Lung (tissue), 17 donors: ENCODE measurements at places on chromosomes 1 and 21. TPM values are rescaled to one million over a fixed set of nuclear protein-coding genes. Genes with fewer than 3 reads are reported as not detected.

UBE4B gene
- 51.0 TPM for total RNA-seq

- no peak for DNase-seq
These were observed 45.9 kb downstream of the TCP10L start for GRCh38 chr21:32539378-32539777.

CYP4A22 gene
- total RNA-seq, result 0.14 TPM

GRCh38 chr1:29991025-29991424 is 732.4 kb downstream of the MATN1 start:
- peak; percentile 21 for DNase-seq

DNA sequence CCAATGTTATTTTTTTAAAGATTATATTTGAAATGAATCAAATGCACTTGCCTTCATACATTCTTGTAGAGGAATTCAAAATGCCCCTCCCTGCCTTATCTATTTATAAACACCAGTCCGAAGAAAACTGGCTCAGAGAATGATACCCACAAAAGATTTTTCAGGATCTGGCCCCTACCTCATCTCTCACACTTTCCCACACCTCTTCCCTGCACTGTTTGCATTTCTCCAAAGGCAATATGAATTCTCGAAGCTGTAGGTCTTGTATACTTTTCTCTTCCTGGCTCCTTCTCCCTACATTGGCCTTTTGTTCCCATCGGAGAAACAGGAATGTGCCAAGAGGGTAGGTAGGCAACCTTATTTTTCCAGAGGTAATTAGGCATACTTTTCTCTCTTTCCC is 12.0 kb upstream of the CCDC190 start:
- DNase-seq, result no peak

OR2T2 gene
- not detected for total RNA-seq

GRCh38 chr1:66681686-66682085 is 70.6 kb upstream of the DYNLT5 start:
- DNase-seq, result no peak

- no peak for DNase-seq
These were observed 269.7 kb downstream of the LMO4 start for GRCh38 chr1:87598429-87598828.

DNA sequence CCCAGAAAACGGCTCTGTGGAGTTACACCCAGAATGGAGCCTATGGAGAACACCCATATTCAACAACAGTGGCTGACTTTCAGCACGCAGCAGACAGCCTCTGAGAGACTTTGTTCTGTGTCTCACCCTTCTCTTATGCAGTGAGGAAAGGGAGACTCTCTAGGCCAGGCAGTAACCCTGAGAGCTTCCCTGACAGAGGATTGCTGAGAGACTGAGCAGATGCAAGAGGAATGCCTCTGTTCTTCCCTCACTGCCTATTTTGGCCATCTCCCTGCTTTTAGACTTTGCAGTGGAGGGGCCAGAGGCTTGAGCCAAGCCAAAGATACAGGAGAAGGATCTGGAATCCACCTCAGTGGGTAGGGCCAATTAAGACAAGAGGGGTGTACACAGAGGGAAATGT is 41.8 kb upstream of the SLC16A1 start:
- no peak for DNase-seq

CNKSR1 gene
- 34.7 TPM for total RNA-seq

GRCh38 chr1:206684478-206685333 is at the start of gene MAPKAPK2:
TSS of gene MAPKAPK2 (plus strand) at chr1:206684905. CDS start at chr1:206685230, 325 bp downstream.
- peak; percentile 80 for DNase-seq

GRCh38 chr1:90704817-90705216 is 12.3 kb downstream of the BARHL2 start:
- DNase-seq, result no peak

CFAP141 gene
- total RNA-seq, result 5.4 TPM

DNA sequence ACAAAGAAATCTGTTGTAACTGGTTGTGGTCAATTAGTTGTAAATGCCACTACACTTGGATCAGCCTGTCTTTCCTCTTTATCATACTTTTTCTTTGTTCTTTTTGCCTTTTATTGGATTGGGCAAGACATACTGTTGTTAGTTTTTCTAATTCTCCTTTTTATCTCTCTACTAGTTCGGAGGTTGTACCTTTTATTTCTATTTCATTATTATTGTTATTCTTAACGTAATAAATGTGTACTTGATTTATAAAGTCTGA is 59.2 kb downstream of the IVNS1ABP start:
- no peak for DNase-seq

DNA sequence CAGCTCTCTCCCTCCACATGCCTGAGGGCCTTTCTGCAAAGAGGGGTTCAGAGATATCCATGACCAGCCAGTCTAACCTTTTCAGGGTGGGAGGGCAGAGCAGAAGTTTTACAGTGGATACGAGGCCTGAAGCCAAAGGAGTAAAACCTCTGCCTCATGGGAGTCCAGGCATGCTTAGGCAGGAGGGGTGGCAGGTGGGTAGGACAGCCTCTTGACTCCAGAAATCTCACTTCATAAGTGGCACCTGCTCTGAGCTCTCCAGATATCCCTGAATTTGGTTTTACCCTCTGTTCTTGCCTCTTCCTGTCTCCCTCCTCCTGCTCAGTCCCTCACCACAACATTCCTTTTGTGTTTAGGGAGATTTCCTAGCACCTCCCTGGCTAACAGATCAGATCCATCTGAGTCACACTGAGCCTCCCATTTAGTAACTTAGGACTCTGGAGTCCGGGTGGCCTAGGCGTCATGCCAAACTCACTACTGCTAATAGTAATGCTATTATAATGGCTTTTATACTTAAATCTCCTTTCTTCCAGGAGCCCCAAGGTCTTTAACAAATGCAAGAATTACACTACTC is 201.0 kb downstream of the HS2ST1 start:
- DNase-seq, result peak; percentile 80
